ENCODE measurements at places on chromosomes 5 and 9.

- no peak overlapping the region for H3K4me3 ChIP-seq
- DNase-seq: no peak
- H3K27me3 ChIP-seq: no peaks in the 10 kb centered on the region
- H3K27ac ChIP-seq: no peak overlapping the region
- no peaks in the 10 kb centered on the region for H3K4me1 ChIP-seq
Measured at GRCh38 chr9:91334053-91334452, 27.7 kb downstream of the AUH start.

DNA sequence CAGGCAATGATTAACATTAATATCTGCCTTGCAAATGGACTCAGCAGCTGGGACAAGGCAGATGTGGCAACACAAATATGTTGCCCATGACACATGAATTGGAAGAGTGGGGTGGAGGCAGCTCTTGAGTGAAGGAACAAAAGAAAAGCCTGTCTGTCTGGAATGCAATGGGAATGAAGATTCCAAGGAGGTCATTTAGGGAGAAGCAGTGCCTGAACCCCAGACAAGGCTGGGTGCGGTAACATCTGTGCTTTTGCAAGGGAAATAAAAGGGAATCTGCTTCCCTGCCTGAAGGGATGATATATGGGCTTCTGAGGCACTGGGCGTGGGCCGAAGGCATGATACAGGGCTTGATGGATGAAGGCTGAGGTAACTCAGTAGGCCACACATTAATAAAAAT is 94.1 kb upstream of the TRIM32 start:
- peaks cover 4% of the 10 kb centered on the region for H3K36me3 ChIP-seq
- peaks cover 8% of the 10 kb centered on the region for H3K4me1 ChIP-seq

GRCh38 chr9:686321-686813 is 155.1 kb upstream of the DMRT1 start:
- H3K27me3 ChIP-seq: no peaks in the 10 kb centered on the region
- H3K4me1 ChIP-seq: peaks cover 40% of the 10 kb centered on the region
- H3K4me3 ChIP-seq: no peak overlapping the region

DNA sequence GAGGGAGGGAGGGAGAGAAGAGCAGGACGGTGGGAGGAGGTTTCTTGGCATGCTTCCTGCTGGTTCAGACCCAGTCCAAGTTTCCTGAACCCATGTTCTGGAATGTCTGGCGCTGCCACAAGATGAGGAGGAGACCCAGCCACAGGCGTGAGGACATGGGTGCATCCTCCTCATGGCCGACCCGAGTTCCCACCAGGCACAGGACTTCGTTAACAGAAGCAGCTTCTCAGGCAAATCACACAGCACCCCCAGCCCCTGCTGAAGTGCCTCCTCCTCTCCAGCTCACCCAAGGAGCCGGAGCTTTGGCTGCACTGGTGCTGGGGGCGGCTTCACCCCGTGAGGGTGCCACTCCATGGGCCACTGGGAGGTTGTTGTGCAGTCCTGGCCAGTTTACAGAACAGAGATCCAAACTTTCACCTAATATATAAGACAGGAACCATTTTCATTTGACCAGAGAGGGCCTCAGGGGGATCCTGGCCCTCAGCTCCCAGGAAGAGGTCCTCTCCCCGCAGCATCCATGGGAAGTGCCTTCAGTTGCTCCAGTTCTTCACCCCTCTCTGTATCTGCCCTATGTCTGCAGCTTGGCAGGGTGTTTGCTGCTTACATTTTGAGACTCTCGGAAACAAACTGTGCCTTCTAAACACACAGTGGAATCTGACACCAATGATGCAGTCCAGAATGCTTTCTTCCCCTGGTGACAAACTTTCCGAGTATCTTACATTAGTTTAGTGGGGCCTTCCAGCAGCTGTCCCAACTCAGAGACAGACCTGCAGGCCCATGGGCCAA is 10.2 kb upstream of the NKD2 start:
- H3K27ac ChIP-seq: no peak overlapping the region
- no peak for DNase-seq
- no peaks in the 10 kb centered on the region for H3K4me1 ChIP-seq
- H3K36me3 ChIP-seq: no peaks in the 10 kb centered on the region
- no peak overlapping the region for H3K4me3 ChIP-seq

- H3K4me3 ChIP-seq: no peak overlapping the region
- DNase-seq: peak; percentile 33
- H3K4me1 ChIP-seq: peaks cover 10% of the 10 kb centered on the region
- no peak overlapping the region for H3K27ac ChIP-seq
Measured at GRCh38 chr9:70574151-70574837, 159.8 kb upstream of the KLF9 start.

GRCh38 chr5:55750499-55750898 is 12.6 kb downstream of the DDX4 start:
- H3K4me3 ChIP-seq: no peak overlapping the region
- H3K4me1 ChIP-seq: peaks cover 12% of the 10 kb centered on the region
- no peak for DNase-seq
- H3K27me3 ChIP-seq: no peaks in the 10 kb centered on the region
- no peak overlapping the region for H3K27ac ChIP-seq
- no peaks in the 10 kb centered on the region for H3K36me3 ChIP-seq

DNA sequence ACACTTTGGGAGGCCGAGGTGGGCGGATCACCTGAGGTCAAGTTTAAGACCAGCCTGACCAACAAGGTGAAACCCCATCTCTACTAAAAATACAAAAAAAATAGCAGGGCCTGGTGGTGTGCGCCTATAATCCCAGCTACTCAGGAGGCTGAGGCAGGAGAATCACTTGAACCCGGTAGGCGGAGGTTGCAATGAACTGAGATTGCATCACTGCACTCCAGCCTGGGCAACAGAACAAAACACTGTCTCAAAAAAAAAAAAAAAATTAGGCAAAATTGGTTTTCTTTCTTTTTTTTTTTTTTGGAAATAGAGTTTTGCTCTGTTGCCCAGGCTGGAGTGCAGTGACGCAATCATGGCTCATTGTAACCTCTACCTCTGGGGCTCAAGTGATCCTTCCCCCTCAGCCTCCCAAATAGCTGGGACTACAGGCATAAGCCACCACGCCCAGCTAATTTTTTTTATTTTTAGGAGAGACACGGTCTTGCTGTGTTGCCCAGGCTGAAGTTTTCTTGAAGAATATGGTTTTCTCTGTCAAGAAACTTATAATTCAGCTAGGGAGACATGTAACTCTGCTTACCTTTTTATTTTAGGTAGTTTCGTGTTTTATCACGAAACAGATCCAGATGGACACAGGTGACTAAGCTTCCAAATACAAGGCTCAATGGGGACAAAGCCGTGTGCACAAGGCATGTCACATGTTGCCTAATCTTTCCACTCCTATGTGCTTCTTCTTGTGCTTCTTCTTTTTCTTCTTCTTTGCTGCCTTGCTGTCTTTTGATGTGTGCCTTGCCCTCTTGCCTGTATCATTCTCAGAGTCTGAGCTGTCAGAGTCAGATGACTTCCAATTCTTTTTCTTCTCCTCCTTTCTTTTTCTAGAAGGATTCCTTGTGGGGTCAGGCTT is 14.3 kb downstream of the TTC1 start:
- no peak overlapping the region for H3K4me3 ChIP-seq
- no peak overlapping the region for H3K27ac ChIP-seq
- H3K27me3 ChIP-seq: no peaks in the 10 kb centered on the region
- DNase-seq: no peak
- H3K4me1 ChIP-seq: no peaks in the 10 kb centered on the region

- DNase-seq: no peak
- no peaks in the 10 kb centered on the region for H3K36me3 ChIP-seq
- H3K27me3 ChIP-seq: peaks cover 50% of the 10 kb centered on the region
- H3K27ac ChIP-seq: no peak overlapping the region
- no peak overlapping the region for H3K4me3 ChIP-seq
- peaks cover 12% of the 10 kb centered on the region for H3K4me1 ChIP-seq
Measured at GRCh38 chr9:95545831-95546567, 29.2 kb upstream of the PTCH1 start.

DNA sequence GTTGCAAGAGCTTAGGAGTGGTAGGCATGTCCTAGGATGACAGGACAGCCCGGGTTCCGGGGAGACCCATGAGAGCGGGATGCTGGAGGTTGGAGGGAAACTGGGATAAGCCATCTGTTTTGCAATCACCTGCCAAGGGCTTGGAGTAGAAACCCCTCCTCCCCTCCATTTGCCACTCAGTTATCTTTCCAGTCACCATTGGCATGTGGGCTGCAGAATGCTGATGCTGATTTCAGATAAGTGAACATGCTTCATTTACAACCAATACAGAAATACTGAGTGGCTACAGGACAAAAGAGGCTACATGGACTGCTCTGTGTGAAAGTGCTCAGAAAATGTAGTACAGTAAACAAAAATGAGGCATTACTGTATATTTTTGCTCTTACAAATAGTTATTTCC is 93.4 kb upstream of the KIF2A start:
- H3K27ac ChIP-seq: no peak overlapping the region
- DNase-seq: no peak
- no peaks in the 10 kb centered on the region for H3K27me3 ChIP-seq
- peaks cover 7% of the 10 kb centered on the region for H3K4me1 ChIP-seq
- H3K36me3 ChIP-seq: no peaks in the 10 kb centered on the region

- DNase-seq: no peak
- H3K4me1 ChIP-seq: no peaks in the 10 kb centered on the region
- no peak overlapping the region for H3K27ac ChIP-seq
- no peaks in the 10 kb centered on the region for H3K36me3 ChIP-seq
Measured at GRCh38 chr5:19615661-19616060, 372.3 kb downstream of the CDH18 start.
